ENCODE measurements at places on chromosomes 12 and 14.

DNA sequence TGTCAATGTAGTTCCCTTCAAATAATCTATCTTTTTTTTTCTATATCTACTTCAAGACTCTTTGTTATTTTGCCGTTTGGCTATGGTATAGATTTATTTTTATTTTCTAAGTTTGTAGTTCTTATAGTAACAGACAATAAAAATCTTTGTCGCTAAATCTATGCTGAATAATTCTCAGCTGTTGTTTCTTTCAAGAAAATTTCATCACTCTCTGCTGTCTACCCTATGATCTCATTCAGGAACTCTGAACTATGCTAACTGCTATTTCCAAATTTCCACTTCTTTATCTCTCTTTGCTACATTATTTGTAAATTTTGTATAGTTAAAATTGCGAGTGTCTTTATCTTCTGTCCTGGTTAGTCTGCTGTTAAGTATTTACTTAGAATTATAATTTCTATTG is 353.6 kb downstream of the LRFN5 start:
- DNase-seq = no peak

- no peak for DNase-seq
These were observed 10.4 kb downstream of the TECPR2 start for GRCh38 chr14:102373110-102373509.

- DNase-seq = no peak
These were observed 410.6 kb downstream of the DPF3 start for GRCh38 chr14:72483311-72483710.

DNA sequence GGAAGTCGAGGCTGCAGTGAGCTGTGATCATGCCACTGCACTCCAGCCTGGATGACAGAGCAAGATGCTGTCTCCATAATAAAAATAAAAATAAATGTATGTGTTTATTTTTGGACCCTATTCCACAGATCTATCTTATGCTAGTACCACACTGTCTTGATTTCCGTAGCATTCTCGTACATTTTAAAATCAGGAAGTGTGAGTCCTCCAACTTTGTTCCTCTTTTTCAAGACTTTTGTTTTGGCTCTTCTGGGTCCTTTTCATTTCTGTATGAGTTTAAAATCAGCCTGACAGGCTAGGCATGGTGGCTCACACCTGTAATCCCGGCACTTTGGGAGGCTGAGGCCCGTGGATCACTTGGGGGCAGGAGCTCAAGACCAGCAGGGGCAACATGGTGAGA is 25.8 kb downstream of the DAO start:
- DNase-seq = no peak

- no peak for DNase-seq
These were observed 182.1 kb downstream of the C12orf50 start for GRCh38 chr12:87847147-87847546.

DNA sequence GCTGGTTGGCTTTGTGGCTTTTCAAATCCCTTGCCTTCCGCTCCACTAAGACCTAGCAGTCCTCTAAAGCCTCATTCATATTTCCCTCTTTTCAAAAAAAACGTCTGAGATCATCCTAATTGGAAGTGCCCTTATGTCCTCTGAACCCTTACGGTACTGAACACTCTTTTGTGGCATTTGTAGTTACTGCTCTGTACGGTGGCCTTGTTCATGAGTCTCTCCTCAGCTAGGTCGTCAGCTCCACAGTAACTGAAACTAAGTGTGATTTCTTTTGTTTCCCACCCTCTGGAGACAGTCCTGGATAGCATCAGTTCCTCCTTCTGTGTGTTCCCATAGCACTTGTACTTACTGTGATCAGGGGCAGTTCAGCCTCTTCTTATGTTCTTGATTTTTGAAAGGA is 49.7 kb downstream of the DAAM1 start:
- DNase-seq = no peak

- no peak for DNase-seq
These were observed 8.1 kb upstream of the IRF2BPL start for GRCh38 chr14:77036484-77037214.

DNA sequence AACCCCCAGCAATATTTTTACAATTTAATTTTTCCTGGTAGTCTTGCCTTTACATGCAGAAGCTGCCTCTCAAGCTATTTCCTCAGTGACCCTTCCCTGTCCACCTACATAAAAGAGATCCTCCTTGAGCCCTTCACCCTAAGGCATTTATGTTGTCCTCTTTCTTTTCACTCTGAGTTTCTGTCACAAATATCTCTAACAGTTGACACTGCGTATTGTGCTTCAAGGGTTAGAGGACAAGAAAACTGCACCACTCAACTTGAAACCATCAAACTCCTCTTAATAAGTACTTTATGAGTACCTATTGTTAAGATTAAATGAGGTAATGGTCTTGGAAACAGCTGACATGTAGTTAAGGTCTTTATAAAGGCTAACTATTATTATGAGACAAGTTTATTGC is 557.7 kb downstream of the TRHDE start:
- no peak for DNase-seq

DNA sequence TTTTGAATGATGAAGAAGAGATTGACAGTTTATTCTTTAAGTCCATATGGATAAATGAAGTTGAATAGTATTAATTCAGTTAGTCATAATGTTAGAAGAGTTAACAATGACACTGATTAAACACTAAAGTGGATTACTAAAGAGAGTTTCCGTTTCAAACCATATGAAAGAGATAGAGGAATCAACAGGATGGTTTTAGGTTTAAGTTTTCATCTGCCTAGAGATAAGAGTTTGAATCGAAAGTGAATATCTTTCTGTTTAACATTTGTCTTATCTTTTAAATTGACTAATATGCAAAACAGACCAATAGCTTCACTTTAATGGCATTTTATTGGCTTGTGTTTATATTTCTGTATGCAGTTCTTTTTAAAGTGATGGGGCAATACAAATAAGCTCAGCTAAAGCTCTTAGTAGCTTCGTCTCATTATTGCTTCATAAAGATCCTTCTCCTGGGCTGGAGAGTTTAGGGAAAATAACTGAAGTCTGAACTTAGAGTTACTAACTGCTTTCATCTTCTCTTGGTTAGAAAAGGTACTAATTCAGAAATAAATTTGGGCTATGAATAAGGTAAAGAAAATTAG is 66.0 kb downstream of the MIPOL1 start:
- no peak for DNase-seq

- no peak for DNase-seq
These were observed 178.9 kb upstream of the BCL2L14 start for GRCh38 chr12:11891754-11892386.

DNA sequence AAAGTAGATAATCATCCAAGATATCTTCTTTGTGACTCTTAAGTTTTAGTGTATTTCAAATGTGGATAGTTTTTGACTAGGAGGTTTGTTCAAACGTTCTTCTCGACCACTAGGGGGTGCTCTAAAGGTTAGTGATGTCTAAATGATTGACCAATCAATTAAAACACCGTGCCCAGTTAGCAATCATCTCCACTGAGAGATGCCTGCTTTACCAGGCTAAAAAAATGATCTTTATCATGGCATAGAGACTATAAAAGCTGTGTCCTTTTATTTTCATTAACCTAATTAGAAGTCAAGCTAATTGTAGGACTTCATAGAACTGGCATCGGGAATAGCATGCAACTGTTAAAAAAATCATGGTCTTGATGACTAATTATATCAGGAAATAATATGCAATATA is 153.9 kb downstream of the PRKCH start:
- peak; percentile 81 for DNase-seq

- no peak for DNase-seq
These were observed 13.5 kb downstream of the KRT85 start for GRCh38 chr12:52353766-52354165.

GRCh38 chr12:80509781-80510556 is 65.9 kb downstream of the PTPRQ start:
- DNase-seq = no peak

GRCh38 chr14:95268350-95268749 is 51.4 kb downstream of the CLMN start:
- DNase-seq = peak; percentile 75

- DNase-seq = no peak
These were observed 82.1 kb upstream of the CCDC196 start for GRCh38 chr14:66404051-66404545.

DNA sequence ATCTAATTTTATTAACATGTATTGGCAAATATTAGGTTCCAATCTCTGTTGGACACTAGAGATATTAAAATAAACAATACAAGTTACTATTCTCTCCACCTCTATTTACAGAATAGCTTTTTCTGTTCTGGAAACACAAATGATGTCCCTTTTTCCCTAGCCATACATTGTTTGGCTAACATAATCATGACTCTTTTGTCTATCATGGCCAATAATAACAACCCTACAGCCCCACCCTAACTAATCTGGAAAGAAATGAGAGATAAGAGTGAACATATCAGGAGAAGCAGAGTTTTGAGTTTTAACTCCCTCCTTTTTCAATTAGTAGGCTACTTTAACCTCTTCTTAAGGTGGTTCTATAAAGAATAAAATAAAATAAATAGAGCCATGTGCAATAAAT is 40.2 kb downstream of the RASSF9 start:
- DNase-seq = no peak

DNA sequence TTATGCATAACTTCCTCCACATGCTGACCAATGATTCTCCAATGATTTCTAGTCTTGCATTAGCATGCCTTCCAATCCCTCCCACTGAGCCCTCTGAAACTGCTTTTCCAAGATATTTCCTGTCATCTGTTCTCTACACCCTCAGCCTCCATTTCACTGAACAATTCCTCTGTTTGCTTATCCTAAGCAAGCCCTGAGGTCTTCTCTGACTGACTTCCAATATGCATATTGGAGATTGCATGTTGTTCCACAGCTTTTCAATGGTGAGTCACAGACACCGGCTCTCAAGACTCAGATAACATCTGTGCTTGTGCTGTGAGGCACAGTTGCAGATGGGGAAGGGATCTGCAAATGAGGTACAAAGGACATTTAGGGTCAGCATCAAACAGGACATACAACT is 141.0 kb downstream of the SLC16A7 start:
- no peak for DNase-seq

- DNase-seq = no peak
These were observed 3.2 kb upstream of the AMIGO2 start for GRCh38 chr12:47082796-47083621.

DNA sequence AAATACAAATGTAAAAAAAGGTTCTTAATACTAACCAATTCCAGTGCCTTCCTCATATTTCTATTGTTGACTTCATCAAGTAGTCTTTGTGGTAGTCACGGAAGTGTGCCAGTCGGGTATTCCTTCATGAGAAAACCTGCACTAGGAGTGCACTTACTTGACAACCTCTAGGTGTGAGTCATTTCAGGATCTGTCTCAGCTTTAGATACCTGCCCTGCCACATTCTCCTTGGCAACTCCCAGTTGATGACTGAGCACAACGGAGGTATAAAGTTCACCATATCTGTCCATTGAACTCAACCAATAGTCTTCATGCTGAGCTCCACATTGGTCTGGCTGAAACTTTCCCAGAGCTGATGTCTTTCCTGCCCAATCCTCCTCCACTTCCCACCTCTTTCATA is 215.7 kb downstream of the SYT10 start:
- no peak for DNase-seq

DNA sequence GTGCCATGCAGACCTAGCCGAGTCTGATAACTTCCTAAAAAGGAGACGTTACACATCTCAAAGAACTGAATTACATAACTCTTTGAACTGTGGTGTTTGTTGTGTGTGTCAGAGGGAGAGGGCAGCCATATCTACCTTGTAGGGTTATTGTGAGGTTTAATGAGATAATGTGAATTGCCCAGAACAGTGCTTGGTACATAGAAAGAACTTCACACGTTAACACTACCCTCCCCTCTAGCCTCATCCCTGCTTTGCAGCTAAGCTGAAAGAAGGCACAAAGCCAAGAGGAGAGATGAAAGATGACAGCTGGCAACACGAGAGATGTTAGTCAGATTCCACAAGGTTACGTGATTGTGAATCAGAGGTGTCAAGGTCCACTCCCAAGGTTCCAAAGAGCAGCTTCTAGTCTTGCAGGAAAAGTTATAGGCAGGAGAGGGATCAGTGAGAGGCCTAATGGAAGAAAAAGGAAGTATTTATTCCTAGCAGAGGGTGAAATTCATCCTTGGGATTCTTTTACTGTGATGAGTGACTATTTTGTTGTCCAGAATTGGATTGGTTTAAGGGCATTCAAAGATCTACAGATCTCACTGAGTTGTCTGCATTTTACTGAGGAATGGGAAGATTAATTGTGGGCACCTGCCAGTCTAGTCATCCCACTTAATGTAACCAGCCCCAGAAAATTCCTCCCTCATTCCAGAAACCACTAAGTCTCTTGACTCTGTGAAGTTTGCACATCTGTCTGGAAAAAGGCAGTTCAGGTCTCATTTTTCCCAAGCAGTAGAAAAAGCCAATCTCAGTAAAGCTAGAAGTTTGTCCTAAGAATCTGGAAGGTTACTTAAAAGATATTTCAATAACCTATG is 25.9 kb upstream of the WNK1 start:
- DNase-seq = no peak

GRCh38 chr12:70635755-70636154 is 1.5 kb downstream of the PTPRB start:
- no peak for DNase-seq

- DNase-seq = no peak
These were observed 30.8 kb upstream of the AKAP5 start for GRCh38 chr14:64434528-64434927.

- no peak for DNase-seq
These were observed 255.2 kb upstream of the NAV3 start for GRCh38 chr12:77575376-77575919.

DNA sequence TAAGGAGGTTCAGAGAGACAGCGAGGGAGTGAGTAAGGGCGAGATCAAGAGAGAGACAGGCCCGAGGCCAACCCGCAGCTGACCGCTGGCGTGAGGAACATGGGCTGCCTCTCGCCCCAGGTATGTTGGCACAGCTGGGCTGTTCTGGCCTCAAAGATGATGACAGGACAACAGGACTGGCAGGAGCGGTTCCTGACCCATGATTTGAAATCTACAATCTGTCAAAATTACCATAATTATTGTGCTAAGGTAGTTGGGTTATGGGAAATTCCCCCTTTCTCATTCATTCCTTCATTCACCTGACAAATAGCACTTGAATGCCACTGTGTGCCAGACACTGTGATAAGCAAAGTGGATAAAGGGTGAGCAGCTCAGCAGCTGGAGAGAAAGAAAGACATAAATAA is 5.1 kb upstream of the ENDOU start:
- no peak for DNase-seq

GRCh38 chr12:130514149-130514551 is 176.5 kb downstream of the PIWIL1 start:
- DNase-seq = no peak

DNA sequence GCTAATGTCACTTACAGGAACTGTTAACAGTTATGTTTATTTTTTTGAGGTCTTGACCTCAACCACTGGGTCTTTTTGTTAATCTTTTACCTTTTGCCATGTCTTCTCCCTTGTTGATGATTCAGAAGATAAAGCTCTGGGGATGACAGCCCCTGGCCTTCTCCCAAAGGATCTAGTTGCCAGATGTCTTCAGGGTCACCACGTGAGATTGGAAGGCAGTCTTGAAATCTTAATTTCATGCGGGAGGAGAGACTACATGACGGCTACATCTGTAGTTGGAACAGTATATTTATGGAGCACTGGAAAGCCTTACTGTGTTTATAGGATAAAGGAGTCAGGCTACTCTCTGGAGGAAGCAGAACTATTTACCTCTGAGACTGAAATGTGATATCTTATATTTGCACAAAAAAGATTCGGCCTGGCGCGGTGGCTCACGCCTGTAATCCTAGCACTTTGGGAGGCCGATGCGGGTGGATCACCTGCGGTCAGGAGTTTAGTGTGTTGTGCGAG is 5.6 kb downstream of the MLEC start:
- no peak for DNase-seq
